Vagina (tissue), 2 donors: ENCODE measurements at places on chromosomes 11 and 22.

DNA sequence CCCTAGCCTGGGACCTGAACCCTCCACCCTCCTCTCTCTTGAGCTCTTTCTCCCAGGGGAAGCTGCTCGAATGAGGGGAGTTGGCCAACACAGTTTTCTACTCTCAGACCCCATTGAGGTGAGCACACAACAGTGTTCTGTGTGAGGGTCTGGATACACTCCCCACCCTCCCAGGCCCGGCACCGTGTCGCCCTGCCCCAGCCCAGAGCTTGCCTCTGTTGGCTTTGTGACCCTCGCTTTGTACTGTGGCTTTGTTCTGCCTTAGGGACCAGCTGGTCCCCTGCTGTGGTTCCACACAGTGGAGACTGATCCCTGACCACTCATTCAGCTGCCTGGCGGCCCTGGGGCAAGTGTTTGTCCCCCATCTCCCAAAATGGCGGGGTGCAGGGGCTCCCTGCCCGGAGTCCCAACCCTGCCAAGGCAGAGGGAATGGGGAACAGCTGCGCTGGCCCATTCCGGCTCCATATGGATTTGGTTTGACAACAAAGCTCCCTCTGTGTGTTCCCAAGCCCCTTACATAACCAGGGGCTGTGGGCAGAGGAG, 8.3 kb downstream of the ST3GAL4 start:
- H3K4me1 ChIP-seq = peaks cover 62% of the 10 kb centered on the region
- H3K36me3 ChIP-seq = no peaks in the 10 kb centered on the region
- DNase-seq = no peak
- peak overlapping the region; percentile 39 for H3K27ac ChIP-seq

DNA sequence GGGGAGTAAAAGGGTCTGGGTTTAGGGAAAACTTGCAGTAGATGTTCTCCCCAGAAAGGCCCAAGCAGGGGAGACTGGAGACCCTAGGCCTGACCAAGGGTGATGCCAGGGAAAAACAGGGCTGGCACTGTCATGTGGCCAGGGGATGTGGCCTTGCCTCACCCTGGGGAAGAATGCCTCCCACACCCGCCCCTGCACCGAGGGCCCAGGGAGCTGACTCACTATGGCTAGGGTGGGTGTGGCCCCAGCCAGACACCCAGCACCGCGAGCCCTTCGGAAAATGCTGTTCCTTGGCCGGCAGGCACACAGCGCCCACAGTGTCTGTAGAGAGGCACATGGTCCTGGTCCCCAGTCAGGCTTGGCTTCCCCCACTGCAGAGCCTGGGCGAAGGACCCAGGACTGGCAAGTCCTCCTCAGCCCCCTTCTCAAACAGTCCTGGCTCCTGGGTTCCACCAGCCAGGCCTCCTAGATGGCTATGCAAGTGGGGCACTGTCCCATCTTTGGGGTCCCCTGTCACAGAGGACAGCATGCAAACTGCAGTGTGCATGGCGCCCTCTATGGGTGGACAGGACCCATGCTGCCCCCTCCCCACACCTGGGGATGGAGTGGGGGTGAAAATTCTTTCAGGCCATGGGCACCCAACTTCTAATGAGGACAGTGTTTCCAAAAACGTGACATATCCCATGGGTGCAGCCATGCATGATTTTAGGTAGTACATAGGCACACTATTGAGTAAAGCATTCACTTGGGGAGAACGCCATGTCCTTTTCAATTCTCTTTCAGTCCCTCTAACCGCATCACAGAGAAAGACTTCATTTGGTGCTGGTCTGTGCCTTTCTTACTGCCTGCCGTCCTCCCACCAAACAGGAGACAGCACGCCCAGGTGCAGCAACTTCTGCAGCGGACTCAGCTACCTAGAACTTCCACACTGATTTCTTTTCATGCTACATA, 15.2 kb downstream of the TMPRSS5 start:
- no peaks in the 10 kb centered on the region for H3K27me3 ChIP-seq
- no peaks in the 10 kb centered on the region for H3K36me3 ChIP-seq
- H3K27ac ChIP-seq = no peak overlapping the region
- no peak for DNase-seq
- H3K4me1 ChIP-seq = peaks cover 5% of the 10 kb centered on the region
- H3K4me3 ChIP-seq = no peak overlapping the region

GRCh38 chr11:88689548-88690240, 352.2 kb upstream of the CTSC start:
- H3K27me3 ChIP-seq = no peaks in the 10 kb centered on the region
- no peak for DNase-seq
- H3K27ac ChIP-seq = no peak overlapping the region
- H3K4me1 ChIP-seq = no peaks in the 10 kb centered on the region

DNA sequence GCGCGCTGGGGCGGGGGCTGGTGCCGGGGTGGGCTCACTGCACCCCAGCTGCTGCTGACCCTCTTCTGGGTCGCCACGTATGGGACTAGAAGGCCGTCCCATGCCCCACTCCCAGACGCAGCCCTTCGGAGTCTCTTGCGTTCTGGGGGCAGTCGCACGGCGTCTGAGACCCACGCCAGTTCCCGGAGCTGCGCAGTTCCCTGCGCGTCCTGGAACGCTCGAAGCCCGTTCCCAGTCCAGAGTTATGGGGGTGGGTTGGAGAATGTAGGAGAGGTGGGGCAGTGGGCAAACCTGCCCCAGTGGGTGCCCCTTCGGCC, 375 bp downstream of the LAYN start:
- peak overlapping the region; percentile 65 for H3K4me3 ChIP-seq
- no peak for DNase-seq
- no peaks in the 10 kb centered on the region for H3K36me3 ChIP-seq
- H3K4me1 ChIP-seq = peaks cover 27% of the 10 kb centered on the region
- H3K27ac ChIP-seq = peak overlapping the region; percentile 62

DNA sequence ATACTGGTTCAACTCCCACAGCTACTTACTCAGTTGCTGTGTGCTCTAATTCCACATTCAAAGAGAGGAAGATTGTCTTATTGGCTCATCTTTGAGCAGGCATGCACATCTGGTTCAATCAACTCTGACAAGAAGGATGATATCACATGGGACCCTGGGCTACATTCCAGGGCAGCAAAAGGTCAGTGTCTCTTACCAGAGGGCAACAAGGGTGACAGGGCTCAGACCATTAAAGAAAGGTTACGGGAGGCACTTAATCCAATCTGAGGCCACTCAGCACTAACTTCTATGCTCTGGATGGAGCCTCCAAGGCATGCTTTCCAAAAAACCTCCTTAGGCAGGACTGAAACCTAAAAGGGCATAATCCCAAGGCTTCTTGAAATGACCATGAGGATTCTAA, 549.4 kb upstream of the API5 start:
- no peaks in the 10 kb centered on the region for H3K36me3 ChIP-seq
- no peaks in the 10 kb centered on the region for H3K4me1 ChIP-seq
- no peak for DNase-seq
- H3K4me3 ChIP-seq = no peak overlapping the region
- H3K27me3 ChIP-seq = no peaks in the 10 kb centered on the region

- H3K4me1 ChIP-seq = no peaks in the 10 kb centered on the region
- H3K4me3 ChIP-seq = no peak overlapping the region
- no peak overlapping the region for H3K27ac ChIP-seq
- H3K27me3 ChIP-seq = no peaks in the 10 kb centered on the region
Observed at GRCh38 chr11:19467904-19468303, 227.2 kb upstream of the E2F8 start.

GRCh38 chr11:43954241-43954640, 11.8 kb downstream of the C11orf96 start:
- no peaks in the 10 kb centered on the region for H3K27me3 ChIP-seq
- H3K36me3 ChIP-seq = no peaks in the 10 kb centered on the region
- H3K27ac ChIP-seq = no peak overlapping the region
- H3K4me3 ChIP-seq = no peak overlapping the region
- no peak for DNase-seq
